ENCODE measurements at places on chromosomes 7 and 10.

GRCh38 chr10:120336911-120337540, 120.0 kb upstream of the PLPP4 start:
- peak; percentile 46 for DNase-seq

DNA sequence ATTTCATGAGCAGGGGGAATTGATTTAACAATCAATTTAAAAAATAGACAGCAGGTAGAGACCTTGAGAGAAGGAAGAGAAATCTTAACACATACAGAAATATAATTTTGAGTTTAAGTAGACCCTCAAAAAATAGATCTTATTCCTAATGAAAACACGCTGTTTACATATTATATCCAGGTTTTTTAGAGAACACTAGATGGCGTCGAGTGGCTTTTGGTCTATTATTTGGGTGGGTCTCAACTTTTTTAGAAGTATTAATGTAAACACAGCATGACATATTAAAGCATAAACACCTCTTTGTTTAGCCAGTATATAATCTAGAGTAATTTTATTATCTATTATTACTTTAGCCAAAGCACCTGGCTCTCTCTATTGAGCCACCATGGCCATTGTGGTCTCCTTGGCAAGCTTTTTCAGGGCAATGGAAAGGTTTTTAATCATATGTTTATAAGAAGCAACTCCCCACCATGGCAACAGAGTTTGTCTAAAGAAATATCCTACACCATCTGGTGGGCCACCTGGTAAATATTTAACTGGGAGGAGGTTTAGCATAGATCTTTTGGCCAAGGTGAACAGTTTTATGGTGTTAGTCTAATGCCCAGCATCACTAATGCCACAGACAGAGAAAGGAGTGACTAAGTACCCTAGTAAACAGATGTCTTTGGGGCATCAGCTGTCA, 59.7 kb upstream of the PRSS1 start:
- no peak for DNase-seq

DNA sequence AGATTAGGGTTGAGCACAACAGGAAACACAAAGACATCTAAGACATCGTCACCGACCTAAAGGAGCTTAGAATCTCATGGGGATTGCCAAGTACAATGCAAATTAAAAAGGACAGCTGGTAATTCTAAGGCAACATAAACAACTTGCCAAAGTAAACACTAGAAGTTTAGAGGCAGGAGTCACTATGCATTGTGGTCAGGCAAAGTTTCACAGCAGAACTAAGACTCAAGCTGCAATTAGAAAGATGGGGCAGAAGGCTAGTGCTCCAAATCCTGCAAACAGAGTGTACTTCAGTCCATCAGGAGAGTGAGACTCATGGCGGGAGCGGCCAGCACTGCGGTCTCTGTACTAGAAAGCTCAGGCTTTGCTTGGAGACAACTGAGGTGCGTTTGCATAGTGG, 52.7 kb downstream of the HIPK2 start:
- DNase-seq = no peak

- no peak for DNase-seq
Observed at GRCh38 chr10:7011994-7012393, 398.8 kb downstream of the SFMBT2 start.

GRCh38 chr7:141593134-141593533, 41.9 kb downstream of the AGK start:
- DNase-seq = no peak

GRCh38 chr10:3622845-3623621, 162.0 kb downstream of the KLF6 start:
- DNase-seq = no peak
